CD4-positive, alpha-beta T cell treated with Interferon gamma for 1 hour (primary cell): ENCODE measurements at places on chromosomes 2 and 18.

GRCh38 chr18:77344786-77345500 lies 95.3 kb downstream of the GALR1 start:
- DNase-seq: no peak

DNA sequence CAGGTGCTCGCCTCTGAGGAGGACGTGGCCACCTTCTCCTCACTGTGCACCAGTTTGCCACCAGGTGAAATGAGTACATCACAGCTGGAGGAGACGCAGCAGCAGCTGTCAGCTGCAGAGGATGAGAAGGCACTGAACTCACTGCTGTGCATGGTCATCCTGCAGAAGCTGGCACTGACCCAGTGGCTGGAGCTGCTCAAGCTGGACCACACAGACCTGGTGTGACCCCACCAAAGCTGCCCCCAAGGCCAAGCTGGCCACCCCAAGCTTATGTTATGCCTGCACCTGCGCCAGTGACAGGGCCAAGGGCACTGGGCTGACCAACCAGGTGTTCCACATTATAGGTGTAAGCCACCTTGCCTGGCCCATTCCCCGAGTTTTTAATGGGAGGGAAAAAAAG lies 19.3 kb downstream of the CLK1 start:
- DNase-seq: no peak

DNA sequence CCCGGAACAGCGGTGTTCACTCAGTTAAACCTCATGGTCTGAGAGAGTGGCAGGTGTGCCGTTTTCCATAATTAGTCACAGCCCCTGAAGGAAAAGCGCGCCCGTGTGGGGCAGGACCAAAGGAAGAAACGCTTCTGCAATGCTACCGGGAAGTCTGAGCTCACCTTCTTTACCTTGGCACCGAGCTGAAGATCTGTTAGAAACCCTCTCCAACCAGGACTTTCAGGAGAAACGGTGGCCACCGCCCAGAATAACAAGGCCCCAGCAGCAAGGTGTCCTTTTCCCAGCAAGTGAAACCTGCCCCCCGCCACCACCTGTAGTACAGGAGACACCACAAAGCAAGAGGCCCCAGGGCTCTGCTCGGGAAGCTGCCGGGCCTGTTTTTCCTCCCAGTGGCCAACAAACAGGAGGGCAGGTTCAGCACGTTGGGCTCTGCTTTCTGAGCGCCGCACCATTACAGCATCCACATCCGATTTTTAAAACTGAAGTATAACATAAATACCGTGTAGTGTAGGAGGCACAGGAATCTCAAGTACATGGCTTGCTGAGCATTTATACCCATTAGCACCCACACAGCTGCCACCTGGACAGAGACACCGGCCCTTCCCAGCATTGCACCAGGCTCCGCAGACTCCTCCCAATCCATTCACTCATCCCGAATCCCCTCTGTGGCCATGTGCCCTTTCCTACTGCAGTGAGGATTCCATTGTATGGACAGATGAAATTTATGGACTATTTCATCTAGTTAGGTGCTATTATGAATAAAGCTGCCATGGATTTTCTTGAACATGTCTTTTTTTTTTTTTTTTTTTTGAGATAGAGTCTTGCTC lies 121.8 kb upstream of the RIOK3 start:
- DNase-seq: no peak

GRCh38 chr2:64852771-64853241 lies 136.4 kb upstream of the SLC1A4 start:
- DNase-seq: peak; percentile 51

GRCh38 chr18:44651478-44651877 lies 29.2 kb upstream of the SETBP1 start:
- DNase-seq: no peak

GRCh38 chr18:5414546-5414945 lies 119.0 kb upstream of the ZBTB14 start:
- DNase-seq: no peak

- DNase-seq: no peak
Observed at GRCh38 chr2:96916156-96916630, 46.3 kb upstream of the SEMA4C start.

- no peak for DNase-seq
Observed at GRCh38 chr18:3397031-3397750, 52.8 kb upstream of the TGIF1 start.

DNA sequence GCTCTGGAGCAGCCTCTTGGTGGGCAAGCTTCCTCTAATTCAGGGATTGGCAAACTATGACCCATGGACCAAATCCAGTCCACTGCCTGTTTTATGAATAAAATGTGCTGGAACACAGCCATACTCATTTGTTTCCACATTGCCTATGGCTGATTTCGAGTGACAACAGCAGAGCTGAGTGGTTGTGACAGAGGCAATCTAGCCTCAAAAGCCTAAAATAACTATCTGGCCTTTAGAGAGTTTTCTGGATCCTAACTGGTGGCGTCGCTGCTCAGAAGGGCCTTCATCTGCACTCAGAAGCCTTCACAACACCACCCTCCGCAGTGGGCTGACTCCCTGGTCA lies 147.1 kb downstream of the CCBE1 start:
- DNase-seq: no peak

- DNase-seq: no peak
Observed at GRCh38 chr2:45353879-45354278, 257.2 kb downstream of the SRBD1 start.

DNA sequence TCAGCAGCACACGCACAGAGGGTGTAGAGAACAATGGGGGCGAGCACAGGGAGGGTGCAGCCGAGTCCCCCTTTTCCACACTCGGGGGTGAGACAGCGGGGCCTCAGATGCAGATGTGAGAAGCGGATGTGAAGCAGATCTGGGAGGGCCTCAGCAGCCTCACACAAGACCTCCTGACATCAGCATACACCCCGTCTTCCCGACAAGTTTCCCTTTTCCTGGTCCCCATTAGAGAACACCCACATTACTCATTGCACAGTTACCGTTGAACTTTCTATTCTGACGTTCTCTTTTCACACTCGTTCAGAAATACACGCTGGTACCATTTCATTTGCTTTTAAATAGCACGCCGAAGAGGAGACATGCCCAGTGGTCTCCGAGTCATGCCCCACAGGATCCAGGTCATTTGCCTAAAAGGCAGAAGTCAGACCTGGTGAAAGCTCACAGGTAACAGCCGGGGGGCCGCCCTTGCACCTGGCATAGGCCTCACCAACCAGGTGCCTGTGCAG lies 129.5 kb upstream of the ID2 start:
- no peak for DNase-seq

- DNase-seq: no peak
Observed at GRCh38 chr18:21191596-21192307, 50.3 kb upstream of the GREB1L start.

GRCh38 chr2:225164401-225165050 lies 122.3 kb upstream of the DOCK10 start:
- no peak for DNase-seq

DNA sequence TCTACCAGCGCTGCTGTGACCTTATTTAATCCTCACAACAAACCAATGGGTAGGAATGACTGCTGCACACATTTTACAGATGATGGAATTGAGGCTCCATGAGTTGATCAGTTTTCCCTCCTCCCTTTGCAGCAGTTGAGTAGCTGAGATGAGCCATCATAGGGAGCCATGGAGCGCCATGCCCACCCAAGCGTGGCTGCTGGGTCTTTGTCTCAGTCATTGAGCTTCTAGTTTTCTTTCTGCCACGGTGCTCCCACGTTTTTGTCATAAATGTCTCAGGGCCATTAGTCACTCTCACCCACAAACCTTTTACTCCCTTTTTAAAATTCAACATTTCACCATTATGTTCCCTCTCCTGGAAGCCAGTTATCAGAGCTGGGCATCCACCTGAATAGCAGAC lies 45.8 kb downstream of the TMEM17 start:
- DNase-seq: no peak

GRCh38 chr2:67277450-67277849 lies 119.7 kb upstream of the ETAA1 start:
- DNase-seq: no peak

- no peak for DNase-seq
Observed at GRCh38 chr2:171279983-171280790, 119.5 kb upstream of the TLK1 start.

DNA sequence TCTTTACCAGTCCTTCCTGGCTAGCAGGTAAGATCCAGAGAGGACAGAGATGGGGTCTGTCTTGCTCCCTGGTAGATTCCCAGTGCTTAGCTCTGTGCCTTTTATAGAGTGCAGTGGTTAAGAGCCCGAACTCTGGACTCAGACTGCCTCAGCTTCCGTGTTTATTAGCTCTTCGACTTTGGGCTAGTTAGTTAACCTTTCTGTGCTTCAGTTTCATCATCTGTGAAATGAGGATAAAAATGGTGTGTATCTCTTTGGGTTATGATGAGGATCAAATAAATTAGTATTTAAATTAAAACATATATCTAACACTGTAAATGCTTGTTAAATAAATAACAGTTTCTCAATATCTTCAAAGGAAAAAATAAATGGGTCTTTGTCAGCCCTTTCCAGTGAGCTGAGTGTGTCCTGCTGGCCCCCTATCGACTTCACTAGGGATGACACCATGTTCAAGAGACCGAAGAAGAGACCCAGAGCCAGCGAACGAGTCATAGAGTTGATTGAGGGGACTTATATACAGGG lies 38.2 kb downstream of the CERS6 start:
- DNase-seq: no peak

DNA sequence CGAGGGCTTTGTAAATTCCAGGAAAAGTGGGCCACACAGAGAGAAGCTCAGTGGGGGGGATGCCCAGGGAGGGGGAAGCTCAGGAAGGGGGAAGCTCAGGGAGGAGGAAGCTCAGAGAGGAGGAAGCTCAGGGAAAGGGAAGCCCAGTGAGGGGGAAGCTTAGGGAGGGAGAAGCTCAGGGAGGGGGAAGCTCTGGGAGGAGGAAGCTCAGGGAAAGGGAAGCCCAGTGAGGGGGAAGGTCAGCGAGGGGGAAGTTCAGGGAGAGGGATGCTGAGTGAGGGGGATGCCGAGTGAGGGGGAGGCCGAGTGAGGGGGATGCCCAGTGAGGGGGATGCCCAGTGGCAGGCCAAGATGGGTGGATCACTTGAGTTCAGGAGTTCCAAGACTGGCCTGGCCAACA lies 821 bp upstream of the CHRNG start:
- DNase-seq: peak; percentile 17

- no peak for DNase-seq
Observed at GRCh38 chr2:239720361-239721360, 304.5 kb downstream of the NDUFA10 start.

GRCh38 chr18:72871091-72871490 lies 3.3 kb upstream of the NETO1 start:
- DNase-seq: no peak

DNA sequence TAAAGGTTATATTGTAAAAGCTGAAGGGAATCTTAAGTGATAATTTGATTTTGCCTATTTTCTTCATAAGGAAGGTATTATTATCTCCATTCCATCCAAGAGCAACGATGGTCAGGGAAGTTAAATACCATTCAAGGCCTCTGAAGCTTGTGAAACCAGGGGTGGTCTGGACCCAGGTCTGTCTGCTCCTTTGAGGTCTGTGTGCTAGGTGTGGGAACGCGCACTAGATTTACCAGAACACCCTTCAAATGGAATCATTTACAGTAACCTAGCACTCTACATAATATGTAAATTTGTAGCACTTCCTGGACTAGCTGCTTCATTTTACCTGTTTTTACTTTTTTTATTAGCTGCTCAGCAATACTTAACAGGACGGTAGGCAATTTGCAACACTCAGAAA lies 6.4 kb upstream of the TRIB2 start:
- no peak for DNase-seq

DNA sequence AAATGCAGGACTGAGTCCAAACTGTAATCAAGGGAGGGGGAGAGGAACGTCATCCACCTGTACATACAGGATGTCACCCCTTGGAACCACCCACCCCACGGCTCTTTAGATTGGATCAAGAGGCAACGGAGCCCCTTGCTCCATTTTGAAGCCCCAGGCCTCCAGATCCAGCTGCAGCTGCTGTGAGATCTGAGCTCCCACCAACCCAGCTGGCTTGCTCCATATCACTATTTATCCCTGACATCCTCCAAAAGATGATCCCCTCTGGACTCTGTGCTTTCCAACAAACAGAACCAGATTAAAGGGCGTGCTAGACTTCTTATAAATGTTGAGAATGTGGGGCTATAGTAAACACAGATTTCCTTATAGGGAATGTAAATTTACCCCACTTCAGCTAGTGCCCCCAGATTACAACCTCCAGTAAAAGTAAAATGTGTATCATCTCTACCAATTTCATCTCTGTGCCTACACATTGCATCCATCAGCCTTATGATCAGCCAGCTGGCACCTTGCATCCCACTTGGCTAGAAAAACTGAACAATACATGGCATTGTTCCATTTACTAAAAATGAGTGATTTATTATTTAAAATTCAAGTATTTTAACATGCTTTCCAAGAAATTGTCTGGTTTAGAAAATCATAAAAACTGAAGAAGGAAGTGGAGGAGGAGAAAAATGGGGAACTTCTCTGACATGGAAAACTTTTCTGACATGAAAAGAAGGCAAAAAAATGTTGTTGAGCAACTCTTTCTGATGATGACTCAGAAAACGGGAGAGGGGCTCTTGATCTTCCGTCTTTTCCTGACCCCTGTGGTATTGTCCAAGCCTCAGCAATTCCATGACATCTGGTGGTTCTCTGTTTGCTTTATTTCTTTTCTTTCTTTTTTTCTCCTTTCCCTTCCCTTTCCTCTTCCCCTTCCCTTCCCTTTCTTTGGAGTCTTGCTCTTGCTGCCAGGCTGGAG lies 262.6 kb upstream of the THUMPD2 start:
- no peak for DNase-seq

GRCh38 chr2:41912337-41912736 lies 135.5 kb upstream of the PKDCC start:
- no peak for DNase-seq

GRCh38 chr2:239959059-239959971 lies 65.8 kb downstream of the NDUFA10 start:
- DNase-seq: no peak
